ENCODE measurements at places on chromosomes 2 and 18. TPM values are rescaled to one million over a fixed set of nuclear protein-coding genes. Genes with fewer than 3 reads are reported as not detected.

DNA sequence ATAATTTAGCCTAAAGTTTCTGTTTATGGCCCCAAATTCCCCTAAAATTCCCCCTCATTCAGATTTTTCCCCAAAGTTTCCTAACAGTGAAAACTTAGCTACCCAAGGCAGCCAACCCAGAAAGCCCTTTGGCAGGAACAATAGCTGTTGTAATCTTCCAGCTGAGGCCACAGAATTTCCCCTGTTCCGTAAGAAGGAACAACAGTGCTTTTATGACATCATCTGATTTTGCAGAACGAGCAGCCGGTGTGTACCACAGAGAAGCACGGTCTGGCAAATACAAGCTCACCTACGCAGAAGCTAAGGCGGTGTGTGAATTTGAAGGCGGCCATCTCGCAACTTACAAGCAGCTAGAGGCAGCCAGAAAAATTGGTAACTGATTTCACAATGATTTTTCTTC, 6.3 kb downstream of the TNFAIP6 start:
- no peak for DNase-seq

DNA sequence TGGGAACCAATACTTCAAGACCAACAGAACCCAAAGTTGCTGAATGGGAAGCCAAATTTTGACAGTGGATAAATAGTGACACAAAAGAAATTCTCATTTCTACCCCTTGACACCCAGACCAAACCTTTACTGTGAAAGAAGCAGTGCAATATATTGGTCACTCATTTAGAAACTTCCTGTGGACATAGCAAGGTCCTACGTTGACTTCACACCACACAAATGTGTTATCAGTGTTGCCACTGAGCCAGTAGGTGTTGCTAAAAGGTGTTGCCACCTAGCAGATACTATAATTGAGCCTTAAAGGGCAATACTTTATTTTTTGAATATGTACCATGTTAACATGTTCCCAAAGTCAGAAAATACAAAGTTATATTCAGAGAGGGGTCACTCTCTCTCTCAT, 1008.9 kb upstream of the CDH2 start:
- no peak for DNase-seq

GRCh38 chr2:65062843-65063825, 6.9 kb downstream of the CEP68 start:
- DNase-seq, result no peak

- DNase-seq, result no peak
Observed at GRCh38 chr2:177731384-177731783, 338.8 kb downstream of the AGPS start.

GRCh38 chr2:47554311-47554905, 151.5 kb downstream of the MSH2 start:
- no peak for DNase-seq

- DNase-seq, result no peak
Observed at GRCh38 chr2:240060977-240061591, 7.8 kb upstream of the OR6B3 start.

DNA sequence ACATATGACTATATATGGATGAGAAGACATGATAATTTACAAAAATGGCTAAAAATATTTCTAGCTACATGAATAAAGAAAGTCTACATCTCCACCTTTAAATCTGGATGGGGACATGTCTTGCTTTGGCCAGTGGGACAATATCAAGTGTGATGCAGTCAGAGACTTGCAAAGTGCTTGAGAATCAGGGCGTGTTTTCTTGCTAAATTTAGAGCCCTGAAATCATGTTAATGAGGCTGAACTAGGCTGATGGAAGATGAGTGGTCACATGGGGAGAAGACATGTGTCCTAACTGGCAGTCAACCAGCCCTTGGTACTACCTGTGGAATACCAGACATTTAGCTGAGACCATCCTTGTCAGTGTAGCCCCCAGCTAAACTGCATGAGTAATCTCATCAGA, 278.5 kb upstream of the RGPD4 start:
- DNase-seq, result no peak

DNA sequence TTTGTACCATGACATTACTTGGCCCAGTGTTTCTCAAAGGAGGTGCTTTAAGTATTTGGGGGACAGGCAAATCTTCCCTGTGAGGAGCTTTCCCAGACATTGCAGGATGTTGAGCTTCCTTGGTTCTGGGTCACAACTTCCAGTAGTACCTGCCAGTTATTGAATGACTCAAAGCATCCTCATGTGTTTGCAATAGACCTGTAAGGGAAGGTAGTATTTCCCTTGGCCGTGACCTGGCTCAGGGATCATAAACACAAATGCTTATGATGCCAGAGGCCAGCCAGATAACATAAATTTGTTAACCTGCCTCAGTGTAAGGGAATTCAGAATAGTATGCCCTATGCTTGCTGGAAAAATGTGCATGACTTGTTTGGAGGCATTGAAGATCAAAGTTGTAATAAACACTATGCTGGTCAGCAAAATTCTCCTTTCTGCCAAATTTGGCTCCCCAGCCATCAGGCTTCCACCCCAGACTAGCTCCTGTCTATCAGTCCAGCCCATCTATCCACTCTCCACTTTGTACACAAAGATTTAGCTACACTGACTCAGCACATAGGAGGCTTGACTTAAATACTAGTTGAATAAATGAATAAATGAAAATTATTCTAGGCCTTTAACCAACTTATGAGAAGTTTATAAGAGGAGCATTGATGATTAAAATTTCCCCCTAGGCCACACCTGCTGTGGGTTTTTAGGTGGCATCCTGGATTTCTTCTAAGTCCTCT, 102.0 kb upstream of the EFEMP1 start:
- no peak for DNase-seq

GRCh38 chr2:234580686-234581085, 83.8 kb upstream of the ARL4C start:
- DNase-seq, result no peak

DNA sequence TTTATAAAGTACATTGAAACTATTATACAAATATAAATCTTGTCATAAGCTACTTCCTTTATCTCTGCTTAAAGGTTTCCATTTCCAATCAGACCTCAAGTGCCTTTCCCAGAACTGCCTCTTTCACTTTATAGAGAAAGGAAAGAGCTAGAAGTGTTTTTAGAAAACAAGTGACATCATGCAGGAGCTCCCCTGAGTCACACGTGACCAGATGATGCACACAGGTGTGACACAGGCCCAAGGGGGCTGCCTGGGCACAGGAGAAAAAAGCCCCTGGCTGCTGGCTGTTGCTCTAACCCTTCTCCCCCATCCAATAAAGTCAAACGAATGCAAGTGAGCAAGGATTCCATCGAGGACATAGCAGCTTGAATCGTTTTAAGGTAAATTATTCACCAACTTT, 21.4 kb upstream of the SH3BP4 start:
- DNase-seq, result no peak

Gene ERMN
- total RNA-seq, result not detected

Gene KCNG2
- total RNA-seq, result not detected

Gene LCLAT1
- 12.3 TPM for total RNA-seq

Gene SERPINB7
- total RNA-seq, result not detected
